Kasumi-1 (cell line): ENCODE measurements at places on chromosomes 1 and 21.

GRCh38 chr1:94622757-94623156 lies 81.2 kb upstream of the F3 start:
- no peak for DNase-seq

GRCh38 chr1:115069659-115070308 lies 19.5 kb downstream of the TSPAN2 start:
- DNase-seq: no peak

DNA sequence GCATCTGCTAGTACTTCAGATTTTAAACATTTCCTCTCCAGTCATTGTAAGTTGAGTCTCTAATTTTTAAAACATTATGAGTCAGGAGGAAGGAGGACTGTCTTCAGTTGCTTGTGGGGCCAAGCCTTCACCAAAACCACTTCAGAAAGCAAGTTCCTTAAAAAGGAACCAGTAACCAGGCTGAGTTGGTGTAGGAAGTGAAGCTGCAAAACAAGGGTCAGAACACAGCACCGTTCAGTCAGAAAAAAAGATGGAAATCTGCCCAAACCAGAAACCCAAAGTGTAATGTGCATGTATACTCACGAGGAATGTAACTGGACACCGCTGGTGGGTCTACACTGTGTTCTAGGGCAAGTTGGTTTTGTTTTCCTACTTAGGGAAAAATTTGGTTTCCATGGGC lies 402.1 kb downstream of the SETD4 start:
- peak; percentile 96 for DNase-seq

DNA sequence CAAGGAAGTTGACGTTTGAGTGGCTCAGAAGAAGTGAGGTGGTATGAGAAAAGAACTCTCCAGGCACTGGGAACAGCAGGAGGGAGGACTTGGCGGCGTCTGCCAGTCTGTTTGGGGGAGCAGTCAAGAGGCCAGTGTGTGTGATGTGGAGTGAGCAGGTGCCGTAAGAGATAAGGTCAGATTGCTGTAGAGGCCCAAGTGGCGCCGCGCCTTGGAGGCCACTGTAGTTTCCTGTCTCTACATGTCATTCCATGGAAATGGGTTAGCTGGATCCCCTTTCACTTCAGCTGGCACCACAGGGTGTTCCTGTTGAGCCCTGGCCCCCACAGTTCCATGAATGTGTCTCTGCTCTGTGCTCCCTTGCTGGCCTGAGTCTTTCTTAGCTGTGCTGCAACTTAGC lies 35.5 kb upstream of the PTPRF start:
- DNase-seq: no peak

DNA sequence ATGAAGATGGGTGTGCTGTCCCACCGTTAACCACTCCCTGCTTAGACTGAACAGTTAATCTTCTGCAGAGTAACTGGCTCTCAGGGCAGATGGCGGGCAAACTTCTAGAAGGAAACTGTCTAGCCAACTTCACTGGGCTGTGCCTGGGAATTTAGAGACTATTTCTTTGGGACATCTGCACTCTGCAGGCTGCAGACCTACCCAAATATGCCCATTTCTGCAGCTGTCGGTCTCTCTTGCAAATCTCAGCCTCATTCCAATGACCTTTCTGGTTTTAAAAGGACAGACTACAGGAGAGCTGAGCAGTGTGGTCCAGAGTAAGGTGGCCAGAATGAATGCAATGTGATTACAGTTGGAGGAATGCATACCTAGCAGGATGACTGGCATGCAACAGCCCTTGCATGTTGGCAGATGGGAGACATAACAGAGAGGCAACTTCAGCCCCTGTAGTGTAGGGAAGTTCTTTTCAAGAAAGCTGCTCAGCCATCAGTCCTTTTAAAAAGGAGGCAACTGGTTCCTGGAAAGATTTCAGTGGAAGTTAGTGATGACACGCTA lies 26.3 kb upstream of the IL20 start:
- no peak for DNase-seq

- DNase-seq: no peak
Measured at GRCh38 chr1:165356876-165357275, 361 bp upstream of the LMX1A start.

GRCh38 chr1:33823401-33823800 lies 40.5 kb upstream of the HMGB4 start:
- DNase-seq: no peak

DNA sequence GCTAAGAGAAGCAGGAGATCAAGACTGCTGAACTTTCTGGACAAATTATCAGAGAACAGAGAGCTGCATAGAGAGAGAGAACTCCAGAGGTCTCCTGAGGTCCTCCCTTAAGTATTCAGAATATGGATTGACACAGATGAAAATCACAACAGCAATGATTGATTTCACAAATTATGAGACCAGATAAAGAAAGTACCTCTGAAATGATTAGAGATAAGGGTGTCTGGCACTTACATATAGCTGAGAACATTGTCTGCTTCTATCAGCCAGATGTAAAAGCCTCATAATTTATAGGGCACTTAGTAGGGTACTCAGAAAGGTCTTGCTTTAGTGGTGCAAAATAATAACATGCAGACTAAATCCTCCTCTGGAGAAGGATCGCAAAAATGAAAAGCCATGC lies 1301.8 kb downstream of the BRINP3 start:
- no peak for DNase-seq

- DNase-seq: no peak
Measured at GRCh38 chr1:38123356-38124135, 77.0 kb upstream of the POU3F1 start.

GRCh38 chr1:97252076-97252475 lies 530.5 kb downstream of the PTBP2 start:
- DNase-seq: no peak

- no peak for DNase-seq
Measured at GRCh38 chr1:125064481-125064880, 3879.7 kb downstream of the SRGAP2C start.
